Retina (tissue), 1 donor: ENCODE measurements at places on chromosomes 16 and 17.
A peak's percentile ranks its signal among the peaks of the same experiment; 100 is the strongest.

- DNase-seq = no peak
These were observed 77.9 kb upstream of the SDK2 start for GRCh38 chr17:73722165-73722564.

GRCh38 chr16:89701425-89702406 is at the start of gene SPATA2L:
Gene SPATA2L (minus strand): TSS chr16:89701705. CDS start chr16:89701232, 473 bp downstream.
- DNase-seq = peak; percentile 92

DNA sequence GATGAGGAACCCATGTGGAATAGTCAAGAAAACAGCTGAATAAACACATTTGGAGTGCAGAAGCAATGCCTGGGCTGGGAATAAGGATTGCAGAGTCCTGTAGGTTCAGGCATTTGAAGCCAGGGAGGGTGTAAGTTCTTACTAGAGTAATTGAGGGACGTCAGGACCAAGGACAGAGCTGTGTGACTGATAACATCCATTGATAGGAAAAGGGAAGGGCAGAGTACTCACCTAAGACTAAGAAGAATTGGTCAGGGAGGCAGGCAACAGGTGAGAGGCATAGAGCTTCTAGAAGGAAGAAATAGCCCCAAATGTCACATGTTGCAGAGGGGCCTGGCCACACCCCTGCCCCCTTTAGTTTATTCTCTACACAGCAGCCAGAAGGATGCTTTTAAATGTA is 79.8 kb upstream of the TMEM132E start:
- DNase-seq = no peak

DNA sequence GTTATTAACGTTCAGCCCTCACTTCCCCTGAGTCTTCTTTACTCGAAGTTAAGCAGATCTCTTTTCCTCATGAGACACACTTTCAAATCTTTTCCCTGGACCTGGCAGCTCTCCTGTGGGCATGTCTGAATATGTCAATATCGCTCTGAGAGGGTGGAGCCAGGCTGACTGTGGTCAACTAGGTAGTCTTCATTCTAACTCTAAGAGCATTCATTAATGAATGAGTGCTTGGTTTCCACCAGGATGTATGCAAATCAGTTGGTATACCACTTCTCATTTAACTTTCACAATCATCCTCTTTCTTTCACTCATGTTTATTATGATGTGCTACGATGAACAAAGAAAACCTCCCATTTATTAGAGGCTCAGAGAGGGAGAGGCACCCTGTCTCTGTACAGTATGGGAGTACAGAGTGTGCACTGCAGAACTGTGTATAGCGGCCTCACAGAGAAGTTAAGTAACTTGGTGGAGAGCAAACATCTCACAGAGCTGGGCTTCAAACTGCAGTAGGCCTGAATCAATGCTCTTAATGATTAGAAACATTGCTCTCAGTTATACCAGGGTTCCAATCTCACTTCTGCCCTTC is 39.9 kb downstream of the OTOA start:
- no peak for DNase-seq

- peak; percentile 55 for DNase-seq
These were observed 30.8 kb downstream of the BEAN1 start for GRCh38 chr16:66457888-66458287.

DNA sequence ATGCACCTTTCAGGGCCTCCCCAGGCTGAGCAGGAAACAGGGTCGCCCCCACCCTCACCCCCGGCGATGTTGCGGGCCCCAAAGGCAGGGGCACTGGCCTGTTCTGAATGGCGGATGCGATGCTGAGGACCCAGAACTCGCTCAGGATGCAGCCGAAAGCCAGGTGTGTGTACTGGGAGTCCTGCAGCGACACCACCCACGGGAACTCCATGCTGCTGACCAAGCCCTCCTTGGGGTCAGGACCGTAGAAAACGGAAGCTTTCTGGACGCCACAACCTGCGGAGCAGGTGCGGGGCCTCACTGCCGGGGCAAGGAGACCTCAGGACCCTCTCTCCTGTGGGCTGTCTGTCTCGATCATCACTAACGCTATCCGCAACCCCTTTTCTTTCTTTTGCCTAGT is 4.0 kb downstream of the PRSS54 start:
- DNase-seq = no peak

- no peak for DNase-seq
These were observed 27.0 kb downstream of the ZSWIM7 start for GRCh38 chr17:15972497-15972951.

GRCh38 chr16:53152329-53152728 is 97.5 kb downstream of the CHD9 start:
- DNase-seq = no peak

DNA sequence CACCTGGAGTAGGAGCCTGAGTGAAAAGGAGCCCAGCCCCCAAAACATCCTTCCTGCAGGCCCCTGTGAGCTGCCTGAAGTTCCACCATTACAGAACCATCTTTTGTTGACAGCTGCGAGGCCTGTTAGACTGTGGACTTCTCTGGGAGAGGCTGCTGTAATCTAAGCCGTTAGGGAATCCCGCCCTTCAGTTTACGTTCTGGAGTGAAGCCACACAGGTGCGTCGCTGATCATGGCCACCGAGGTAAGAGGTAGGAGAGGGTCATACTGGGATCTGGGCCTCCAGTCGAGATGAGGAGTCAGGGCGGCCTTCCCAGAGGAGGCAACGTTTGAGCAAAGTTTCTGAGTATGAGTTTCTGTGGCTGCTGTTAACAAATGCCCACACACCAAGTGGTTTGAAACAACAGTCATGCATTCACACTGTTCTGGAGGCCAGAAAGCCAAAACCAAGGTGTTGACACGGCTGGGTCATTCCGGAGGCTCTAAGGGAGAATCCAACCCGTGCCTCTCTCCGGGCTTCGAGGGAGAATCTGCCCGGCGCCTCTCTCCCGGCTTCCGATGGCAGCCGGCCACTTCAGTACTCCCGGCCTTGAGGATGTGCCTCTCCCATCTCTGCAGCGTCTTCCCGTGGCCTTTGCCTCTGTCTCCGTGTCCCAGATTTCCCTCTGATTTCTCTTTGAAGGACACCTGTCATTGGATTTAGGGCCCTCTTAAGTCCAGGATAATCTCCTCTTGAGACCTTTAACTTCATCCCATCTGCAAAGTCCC is 26.6 kb upstream of the ATP2C2 start:
- DNase-seq = no peak

GRCh38 chr17:65750631-65751115 is 189.2 kb upstream of the AXIN2 start:
- DNase-seq = no peak

DNA sequence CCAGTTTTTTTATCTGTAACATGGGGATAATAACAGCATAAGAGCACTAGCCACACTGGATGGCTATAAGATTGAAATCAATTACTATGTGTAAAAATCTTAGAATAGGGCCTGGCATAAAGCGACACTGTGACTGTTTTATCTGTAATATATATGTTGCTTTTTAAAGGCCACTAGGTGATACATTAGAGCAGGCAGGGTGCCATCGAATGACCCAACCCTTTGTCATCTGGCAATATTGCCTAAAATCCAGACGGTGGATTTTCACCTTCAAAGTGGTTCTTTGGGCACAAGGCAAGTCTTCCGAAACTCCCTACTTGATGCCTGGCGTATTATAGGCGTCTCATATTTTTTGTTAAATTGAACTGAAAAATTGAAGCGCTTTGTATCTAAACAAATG is 69.1 kb downstream of the PRKCA start:
- DNase-seq = no peak

DNA sequence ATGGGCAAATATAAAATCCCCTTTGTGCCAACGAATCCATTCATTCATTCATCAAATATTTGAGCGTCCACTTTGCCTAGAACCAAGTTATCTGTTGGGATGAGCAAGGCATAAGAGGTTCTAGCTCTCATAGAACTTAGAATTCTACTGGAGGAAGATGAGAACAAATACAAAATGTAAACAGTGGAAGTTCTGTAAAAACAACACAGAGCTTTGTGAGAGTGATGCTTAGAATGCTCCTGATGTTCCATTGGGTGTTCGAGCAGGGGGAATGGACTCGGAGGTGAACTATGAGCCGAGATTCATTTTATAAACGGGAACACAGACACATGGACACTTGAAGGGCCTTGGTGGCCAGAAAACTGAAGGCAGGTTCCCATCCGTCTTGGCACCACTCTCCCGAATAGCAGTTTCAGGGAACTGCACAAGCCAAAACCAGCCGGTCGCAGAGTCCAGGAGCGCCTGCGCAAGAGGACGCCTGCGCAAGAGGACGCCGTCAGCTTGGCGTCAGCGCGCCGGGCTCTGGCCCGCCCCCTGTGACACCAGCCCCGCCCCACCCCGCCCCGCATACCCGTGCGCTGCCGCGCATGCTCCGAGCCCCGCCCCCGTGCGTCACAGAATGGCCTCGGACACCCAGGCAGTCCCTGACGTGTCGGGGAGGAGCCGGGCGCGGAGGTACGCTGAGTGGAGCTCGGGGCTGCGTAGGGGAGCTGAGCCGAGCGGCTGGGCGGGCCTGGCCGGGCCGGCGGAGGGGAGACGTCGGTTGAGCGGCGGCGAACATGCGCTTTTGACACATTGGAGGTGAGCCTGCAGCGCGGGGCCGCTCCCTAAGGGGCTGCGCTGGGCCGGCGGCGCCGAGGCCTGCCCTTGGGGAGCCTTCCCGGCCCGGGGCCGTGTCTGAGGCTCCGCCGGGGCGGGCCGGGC is at the start of gene NDEL1:
Gene NDEL1 (plus strand): TSS at position 640 of the 924 bp plus-strand sequence. CDS start 8,388 bp downstream, outside the sequence.
- DNase-seq = peak; percentile 91

- DNase-seq = peak; percentile 77
These were observed 881 bp downstream of the MLLT6 start for GRCh38 chr17:38705803-38706504.

GRCh38 chr17:13078591-13079385 is 61.0 kb upstream of the ELAC2 start:
- DNase-seq = peak; percentile 40

DNA sequence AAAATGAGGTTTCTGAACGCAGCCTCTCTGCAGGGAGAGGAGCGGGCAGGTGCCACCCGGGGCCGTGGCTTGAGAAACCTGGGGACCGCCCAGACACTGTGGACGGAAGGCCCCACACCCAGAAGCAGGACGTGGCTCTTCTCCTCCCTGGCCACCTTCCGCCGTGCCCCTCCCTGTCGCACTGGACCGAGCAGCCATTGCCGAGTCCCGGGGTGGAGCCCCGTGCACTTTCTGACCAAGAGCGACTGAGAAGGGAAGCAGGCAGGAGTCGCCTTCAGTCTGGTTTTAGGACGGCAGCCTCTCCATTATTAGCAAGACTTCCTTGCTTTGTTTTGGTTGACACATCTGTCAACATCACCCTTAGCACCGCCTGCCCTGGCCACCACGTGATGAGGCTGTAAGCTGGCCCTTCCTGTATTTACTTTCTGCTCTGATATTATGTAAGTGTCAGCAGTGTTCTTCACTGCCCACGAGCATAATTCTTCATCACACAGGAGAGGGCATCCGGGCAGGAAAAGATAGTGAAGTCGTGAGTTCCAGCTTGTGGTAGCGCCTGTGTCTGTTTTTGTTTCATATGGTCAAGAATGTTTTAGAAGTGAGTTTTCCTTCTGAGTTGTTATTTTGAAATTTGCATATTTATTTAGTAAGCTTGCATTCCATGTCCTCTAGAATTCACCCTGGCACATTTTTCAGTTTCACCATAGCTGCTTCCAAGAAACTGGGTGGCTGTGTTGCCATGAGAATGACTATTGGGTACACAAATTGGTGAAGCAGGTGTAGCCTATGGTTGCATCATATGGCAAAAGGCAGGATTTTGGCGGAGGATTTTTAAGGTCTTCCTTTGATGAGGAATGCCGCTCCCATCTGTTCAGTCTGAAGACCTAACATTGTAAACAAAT is 1.0 kb downstream of the HERPUD1 start:
- DNase-seq = peak; percentile 81

GRCh38 chr17:57412520-57413096 is 156.3 kb downstream of the MSI2 start:
- no peak for DNase-seq

- DNase-seq = no peak
These were observed 78.0 kb downstream of the MAP2K6 start for GRCh38 chr17:69492410-69493071.

DNA sequence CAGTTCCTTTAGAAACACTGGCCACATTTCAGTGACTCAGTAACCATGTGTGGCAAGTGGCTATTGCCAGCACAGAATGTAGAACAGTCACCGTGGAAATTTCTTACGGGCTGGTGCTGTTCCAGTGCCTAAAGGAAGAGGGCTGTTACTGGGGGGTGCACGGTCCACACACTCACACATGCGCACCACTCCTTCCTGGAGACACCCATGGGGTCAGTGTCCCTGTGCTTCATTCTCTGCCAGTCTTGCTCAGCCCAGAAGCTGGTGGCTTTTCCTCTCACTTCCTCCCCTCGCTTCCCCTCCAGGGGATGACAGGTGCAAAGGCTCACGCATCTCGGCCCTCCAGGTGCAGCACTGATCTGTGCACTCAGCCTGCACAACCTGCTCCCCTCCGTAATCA is 115.6 kb downstream of the CCDC182 start:
- DNase-seq = no peak

DNA sequence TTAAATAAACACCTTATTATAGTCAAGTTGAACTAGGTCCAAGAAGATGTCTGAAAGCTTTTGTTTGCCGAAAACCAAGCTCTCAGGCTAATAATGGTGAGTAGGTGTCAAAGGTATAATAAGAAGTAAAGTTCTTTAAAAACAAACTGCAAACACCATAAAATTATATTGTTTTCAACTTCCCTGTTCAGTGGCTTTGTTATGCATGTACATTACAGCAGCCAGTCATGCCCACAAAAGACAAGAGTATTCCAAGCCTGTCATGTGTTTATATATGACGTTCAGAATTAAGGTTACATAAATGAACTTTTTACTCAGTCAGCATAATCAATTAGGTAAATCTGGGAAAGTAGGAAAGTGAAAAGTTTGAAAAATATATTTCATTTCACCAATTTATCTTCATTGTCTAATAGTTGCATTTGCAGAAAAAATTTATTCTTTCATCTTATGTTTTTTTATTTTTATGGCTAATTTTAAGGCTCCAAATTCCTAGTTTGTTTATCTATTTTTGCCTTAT is 928.7 kb upstream of the SOX9 start:
- no peak for DNase-seq

GRCh38 chr17:75632863-75633485 is at the start of gene SMIM5:
Gene SMIM5 (plus strand): TSS chr17:75633434. CDS start chr17:75640202, 6,768 bp downstream.
- DNase-seq = peak; percentile 86

GRCh38 chr16:71709229-71709781 is 15.2 kb downstream of the PHLPP2 start:
- no peak for DNase-seq
